ENCODE measurements at places on chromosomes 12 and 14. TPM values are rescaled to one million over a fixed set of nuclear protein-coding genes. Genes with fewer than 3 reads are reported as not detected.

BCL2L14 gene
- not detected for total RNA-seq

DNA sequence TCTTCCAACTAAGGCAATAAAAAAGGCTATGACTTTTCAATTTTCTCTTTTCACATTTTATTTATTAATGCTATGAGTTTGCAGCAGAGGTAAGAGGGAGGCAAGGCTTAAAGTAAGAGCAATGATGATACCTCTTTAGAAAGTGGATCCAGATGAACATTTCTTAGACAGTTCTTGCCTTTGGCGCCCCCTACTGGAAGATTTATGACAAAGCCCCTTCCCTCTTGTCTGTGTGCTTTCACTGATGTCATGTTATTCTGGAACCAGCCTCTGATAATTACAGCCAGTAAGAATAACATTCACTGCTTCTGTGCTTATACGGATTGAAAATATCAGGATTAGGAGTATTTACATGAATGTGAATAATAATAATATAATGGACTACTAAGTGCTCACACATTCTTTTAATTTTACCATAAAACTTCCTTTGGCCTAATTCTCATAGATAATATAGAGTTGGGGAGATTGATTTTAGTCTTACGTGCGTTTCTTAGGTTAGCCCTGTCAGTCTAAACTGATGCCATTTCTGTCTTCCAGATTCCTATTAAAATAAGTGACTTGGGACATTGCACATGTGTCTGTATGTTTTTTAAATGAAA, 1929.9 kb upstream of the SEL1L start:
- DNase-seq: no peak

- no peak for DNase-seq
Observed at GRCh38 chr14:104599446-104599845, 5.1 kb downstream of the TMEM179 start.

GRCh38 chr12:101280006-101280505, at the start of gene UTP20:
TSS of gene UTP20 (plus strand) at chr12:101280105. CDS start at chr12:101280283, 178 bp downstream.
- DNase-seq: peak; percentile 97

GRCh38 chr14:56333359-56334292, 215.4 kb downstream of the PELI2 start:
- DNase-seq: no peak

GRCh38 chr12:49922349-49923034, 18.8 kb upstream of the FAIM2 start:
- no peak for DNase-seq

DNA sequence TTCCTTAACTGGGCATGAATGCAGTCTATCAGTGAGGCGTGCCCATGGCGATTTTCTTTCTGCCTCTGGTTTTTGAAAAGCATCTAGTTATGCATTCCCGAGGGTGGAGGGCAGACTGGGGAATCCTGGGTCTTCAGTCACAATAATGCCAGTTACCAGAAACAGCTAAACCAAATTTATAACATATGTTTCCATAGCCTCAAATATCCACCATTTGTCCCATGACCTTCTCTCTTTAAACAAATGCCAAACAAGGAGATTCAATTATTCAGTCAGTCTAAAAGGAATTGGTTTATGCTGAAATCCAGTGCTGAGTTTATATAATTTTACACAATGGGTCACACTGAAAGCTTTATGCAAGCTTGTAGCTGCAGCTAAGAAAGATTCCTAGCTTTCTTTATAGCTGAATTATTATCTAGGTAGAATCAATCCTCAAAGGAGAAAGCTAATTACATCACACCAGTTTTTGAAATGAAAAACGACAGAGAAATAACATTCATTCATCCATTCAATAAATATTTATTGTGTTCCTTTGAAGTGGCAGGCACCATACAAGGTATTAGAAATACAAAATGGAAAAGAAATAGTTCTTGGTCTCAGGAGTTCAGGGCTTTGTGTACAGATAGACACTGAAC, 131.3 kb upstream of the RAP1B start:
- no peak for DNase-seq

INTS13 gene
- 15.5 TPM for total RNA-seq

DNA sequence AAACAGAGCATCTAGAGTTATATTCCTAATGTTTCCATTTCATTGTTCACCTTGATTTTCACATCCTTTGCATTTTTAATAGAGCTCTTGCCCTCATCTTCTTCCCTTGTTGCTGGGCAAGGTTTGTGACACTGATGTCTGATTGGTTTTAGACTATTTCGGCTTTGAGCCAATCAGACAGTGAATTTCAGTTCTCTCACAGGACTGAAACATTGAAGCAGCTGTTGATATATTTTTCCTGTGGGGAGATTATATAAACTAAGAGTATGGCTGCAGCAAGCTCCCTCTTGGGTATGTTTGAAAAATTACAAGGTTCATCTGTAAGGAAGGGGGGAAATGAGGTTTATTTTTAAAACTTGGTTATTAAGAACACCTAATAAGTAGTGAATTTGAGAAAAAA, 51.2 kb downstream of the ATF7IP start:
- no peak for DNase-seq

DNA sequence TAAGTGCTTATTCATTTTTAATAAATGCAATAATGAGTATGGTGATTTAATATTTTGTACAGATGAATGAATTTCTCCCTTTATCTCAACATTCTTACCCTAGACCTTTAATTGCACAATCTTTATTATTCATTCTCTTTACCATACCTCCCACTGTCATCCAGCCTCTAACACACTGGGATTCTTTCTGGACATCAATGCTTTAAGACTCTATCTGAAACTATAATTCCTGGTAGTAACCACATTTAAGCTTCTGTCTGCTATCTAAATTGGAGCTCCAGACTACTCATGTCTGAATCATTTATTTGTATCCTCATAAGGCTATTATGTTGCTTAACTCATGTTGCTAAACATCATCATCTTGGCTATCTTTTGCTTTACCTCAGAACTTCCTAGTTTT, 270.2 kb downstream of the ALG10B start:
- no peak for DNase-seq

- DNase-seq: no peak
Observed at GRCh38 chr12:48863291-48863690, 2.4 kb downstream of the RND1 start.

ADAM21 gene
- 0.54 TPM for total RNA-seq
